HEK293T (cell line): ENCODE measurements at places on chromosomes 7 and 10.

DNA sequence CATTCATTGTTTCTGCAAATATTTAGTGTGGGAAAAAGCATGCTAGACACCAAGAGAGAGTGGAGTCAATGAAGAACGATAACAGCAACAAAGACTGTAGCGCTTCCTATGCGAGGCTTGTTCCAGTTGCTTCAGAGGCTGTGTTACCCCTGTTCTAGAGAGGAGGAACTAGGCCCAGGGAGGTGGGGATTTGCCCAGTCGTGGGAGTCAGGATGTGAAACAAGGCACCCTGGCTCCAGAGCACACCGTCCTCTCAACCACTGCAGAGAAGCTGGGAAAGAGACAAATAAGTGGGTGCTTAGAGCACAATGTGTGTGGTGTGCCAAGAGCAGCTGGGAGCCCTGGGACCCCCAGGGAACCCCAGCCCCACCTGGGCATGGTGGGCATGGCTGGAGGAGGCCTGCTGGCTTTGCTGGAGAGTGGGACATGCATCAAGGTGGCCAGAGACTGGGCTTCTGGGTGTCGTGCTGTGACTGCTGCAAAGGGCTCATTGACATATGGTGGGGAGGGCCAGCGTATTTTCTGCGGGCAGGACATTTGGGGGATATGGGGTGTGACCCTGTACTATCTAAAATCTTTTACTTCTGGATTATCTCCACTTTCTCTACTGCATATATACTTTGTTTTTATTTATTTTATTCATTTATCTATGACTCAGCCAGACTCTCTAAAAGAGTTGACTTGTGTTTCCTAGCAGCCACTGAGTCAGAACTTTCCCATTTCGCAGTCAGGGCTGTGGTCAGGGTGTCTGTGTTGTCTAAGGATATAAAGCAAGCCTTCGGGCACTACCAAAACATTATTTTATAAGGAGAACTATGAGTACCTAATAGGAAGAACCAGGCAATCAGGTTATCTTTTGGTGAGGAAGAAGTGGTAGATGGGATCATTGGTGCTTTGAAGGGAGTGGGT is 95.4 kb downstream of the TCF7L2 start:
- no peak for DNase-seq

DNA sequence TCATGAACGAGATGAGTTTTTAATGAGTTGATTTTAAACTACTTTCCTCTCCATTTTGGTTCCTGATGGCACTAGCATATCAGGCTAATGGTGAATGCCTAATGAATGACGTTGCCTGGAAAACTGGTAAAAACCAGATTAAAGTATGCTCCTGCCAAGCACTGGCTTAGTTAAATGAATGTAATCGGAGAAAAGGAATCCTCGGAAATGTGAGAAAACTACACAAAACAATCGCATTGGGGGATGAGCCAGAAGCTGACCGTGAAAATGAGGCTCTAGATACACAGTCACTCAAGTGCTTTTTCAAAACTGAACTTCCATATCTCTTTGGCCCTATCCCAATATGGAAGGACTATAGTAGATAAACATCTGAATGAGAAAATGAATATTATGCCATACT is 153.8 kb upstream of the COL1A2 start:
- no peak for DNase-seq

GRCh38 chr10:132705173-132705572 is 80.8 kb downstream of the NKX6-2 start:
- no peak for DNase-seq

DNA sequence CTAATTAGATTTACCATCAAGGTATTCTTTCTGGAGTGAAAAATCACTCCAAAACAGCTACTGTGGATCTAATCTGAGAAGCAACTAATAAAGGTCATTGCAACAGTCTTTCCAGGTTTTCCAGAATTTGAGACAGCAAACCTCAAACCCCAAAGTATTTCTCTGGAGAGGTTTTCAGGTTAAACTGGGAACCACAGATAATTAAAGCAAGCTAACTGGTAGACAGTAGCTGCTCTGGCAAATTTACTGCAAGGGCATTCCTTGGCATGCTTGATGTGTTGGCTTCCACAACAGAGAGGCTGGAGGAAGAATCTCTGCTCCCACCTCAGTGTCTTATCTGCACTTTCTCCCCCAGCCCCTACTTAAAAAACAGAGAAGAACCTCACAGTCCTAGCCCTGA is 140.0 kb upstream of the NRBF2 start:
- DNase-seq, result no peak

DNA sequence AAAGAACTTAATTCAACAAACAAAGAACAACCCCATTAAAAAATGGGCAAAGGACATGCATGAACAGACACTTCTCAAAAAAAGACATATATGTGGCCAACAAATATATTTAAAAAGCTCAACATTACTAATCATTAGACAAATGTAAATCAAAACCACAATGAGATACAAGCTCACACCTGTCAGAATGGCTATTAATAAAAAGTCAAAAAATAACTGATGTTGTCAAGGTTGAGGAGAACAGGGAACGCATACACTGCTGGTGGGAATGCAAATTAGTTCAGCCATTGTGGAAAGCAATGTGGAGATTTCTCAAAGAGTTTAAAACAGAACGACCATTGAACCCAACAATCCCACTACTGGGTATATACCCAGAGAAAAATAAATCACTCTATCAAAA is 19.1 kb downstream of the ZFAND4 start:
- DNase-seq, result no peak

- DNase-seq, result no peak
These were observed 11.9 kb downstream of the CHST3 start for GRCh38 chr10:71975871-71976725.

- no peak for DNase-seq
These were observed 106.6 kb downstream of the PLXNA4 start for GRCh38 chr7:132469681-132470080.

DNA sequence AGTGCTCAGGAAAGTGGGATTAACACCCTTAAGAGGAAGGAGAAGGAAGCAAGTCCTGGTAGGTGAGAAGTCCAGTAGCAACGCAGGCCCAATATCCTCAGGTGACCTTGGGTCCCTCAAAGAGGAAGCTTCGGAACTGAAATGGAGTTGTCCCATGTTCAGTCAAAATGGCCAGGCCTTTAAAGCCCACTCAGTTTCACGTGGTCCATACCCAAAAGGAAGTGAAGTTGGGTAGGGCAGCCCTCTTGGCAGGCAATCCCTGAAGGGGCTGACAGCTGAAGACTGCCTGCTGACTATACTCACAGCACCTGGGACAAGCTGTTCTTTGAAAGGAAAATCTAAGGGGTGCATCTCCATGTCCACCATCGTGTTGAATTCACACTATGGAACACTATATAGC is 3.0 kb downstream of the GSAP start:
- DNase-seq, result no peak

GRCh38 chr7:51253157-51253556 is 63.5 kb downstream of the COBL start:
- DNase-seq, result no peak

DNA sequence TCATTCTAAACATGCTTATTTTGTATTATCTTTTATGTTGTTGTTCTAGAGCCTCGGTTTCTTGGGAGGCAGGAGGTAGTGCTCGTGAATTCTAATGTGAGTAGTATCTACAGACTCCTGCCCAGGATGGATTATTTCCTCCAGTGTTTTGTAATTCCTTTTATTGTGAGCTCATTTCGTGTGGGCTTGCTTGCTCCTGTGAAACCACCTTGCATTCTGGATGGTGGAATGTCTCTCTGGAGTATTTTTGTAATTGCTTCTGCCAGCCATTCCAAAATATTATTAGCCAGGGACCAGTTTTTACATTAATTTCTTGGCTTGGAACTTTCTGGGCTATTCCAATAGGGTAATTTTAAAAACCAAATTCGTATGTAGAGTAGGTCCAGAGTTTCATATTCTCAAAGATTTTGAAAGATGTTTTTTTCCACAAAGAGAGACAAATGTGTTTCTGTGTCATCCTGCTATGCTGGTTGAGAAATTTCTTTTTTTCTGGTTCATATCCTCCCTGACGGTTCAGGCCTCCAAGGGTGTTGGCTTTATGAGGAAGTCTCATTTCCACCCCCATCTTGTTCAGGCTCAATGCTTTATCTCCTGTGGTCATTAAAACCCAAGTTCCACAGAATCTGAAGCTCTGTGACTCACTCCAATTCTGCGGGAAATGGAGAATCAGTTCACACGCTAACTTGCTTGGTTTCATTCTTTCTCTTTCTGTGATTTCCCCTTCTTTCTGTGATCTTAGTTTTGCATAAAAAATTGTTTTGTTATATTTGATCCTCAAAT is 41.7 kb upstream of the CALD1 start:
- DNase-seq, result no peak

DNA sequence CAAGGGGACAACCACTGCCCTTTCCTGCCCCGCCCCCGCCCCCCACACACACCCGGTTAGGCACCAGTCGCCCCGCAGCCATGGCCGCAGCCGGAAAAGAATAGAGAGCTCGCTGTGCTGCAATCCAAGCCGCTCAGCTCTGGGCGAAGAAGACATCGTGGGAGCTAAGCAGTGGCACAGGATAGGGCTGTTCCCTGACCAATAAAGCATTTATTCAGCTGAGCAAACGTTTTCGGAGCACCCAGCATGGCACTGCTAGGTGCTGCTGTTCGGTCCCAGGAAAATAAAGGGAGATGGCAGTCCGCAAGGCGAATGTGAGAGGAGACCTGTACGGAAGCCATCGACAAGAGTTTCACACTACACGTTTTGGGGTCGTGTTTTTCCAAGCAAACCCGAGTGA is 18.3 kb downstream of the SKIDA1 start:
- no peak for DNase-seq

GRCh38 chr7:120806669-120807068 is 51.3 kb downstream of the TSPAN12 start:
- DNase-seq, result peak; percentile 12

GRCh38 chr7:101597941-101598340 is 31.2 kb downstream of the MYL10 start:
- no peak for DNase-seq

- DNase-seq, result no peak
These were observed 32.9 kb upstream of the BHLHA15 start for GRCh38 chr7:98178321-98178720.

DNA sequence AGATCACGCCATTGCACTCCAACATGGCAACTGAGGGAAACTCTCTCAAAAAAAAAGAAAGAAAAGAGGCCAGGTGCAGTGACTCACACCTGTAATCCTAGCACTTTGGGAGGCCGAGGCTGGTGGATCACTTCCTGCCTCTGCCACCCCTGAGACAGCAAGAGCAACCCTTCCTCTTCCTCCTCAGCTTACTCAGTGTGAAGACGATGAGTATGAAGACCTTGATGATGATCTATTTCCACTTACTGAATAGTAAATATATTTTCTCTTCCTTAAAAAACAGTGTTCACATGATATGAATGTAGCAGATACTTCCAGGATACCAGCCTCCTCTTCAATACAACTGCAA is 2.1 kb upstream of the ZKSCAN1 start:
- no peak for DNase-seq

- DNase-seq, result no peak
These were observed 24.3 kb downstream of the PLA2G12B start for GRCh38 chr10:72930276-72930675.

DNA sequence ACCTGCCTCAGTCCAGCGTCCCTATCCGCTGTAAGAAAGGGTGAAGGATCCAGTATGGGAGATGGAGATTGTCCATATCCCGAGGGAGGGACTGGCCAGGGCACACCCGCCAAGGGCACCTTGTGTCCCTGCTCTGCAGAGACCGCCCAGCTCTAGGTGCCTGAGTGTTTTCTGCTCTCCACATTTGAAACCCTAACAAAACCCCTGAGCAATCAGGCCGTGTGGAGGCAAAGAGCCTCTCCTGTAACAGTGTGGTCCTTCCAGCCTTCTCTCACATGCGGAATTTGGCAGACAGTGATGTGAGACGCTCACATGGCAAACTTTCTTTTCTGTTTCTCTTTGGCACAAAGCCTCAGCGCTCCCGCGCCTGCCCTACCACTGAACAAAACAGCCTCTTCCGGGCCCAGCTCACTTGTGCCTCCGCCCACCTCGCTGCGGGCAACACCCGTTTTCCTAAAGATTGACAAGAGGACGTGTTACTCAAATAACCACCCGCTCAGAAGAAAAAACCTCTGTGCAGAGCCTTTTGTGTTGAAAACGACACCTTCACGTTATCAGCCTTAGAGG is 514.8 kb downstream of the DNAJB6 start:
- DNase-seq, result peak; percentile 25

DNA sequence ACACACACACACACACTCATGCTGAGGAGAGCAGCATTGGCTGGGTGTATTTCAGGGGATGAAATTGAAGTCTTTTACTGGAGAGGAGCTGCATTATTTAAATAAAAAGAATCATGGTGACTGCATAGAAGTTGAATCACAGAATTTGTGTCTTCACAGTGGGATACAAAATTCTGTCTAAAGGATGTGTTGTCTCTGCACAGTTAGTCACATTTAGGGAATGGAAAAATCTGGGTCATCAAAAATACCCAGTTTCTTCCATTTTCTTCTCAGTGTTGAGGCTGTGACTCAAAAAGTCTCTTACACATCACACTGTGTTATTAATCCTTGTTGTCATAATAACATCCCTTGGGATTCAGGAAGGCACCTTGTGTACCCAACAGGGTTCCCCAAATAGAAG is 10.9 kb downstream of the PAPSS2 start:
- no peak for DNase-seq

- DNase-seq, result no peak
These were observed 3.3 kb upstream of the PWWP2B start for GRCh38 chr10:132393695-132394181.

DNA sequence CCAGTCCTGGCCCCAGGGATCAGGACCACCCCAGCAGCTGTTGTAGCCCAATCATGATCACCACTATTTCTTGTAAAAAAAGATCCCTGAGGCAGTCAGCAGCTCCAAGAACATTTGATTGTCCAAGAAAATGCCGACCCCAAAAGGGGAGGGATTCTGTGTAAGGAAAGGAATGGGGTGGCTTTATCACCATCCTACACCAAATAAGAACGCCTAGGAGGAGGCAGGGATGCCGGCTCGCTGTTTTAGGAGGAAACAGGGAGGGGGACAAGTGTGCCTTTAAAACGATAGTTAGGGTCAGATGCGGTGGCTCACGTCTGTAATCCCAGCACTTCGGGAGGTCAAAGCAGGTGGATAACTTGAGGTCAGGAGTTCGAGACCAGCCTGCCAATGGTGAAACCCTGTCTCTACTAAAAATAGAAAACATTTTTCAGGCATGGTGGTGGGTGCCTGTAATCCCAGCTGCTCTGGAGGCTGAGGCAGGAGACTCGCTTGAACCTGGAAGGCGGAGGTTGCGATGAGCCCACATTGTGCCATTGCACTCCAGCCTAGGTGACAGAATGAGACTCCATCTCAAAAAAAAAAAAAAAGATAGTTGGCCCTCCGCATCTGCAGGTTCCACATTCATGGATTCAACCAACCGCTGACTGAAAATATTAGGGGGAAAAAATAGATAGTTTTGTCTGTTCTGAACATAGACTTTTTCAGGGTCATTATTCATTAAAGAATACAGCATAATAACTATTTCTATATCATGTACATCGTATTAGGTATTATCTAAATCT is 63.6 kb downstream of the PDIA4 start:
- no peak for DNase-seq

- DNase-seq, result no peak
These were observed 1210.5 kb upstream of the SORCS1 start for GRCh38 chr10:108374991-108375390.

- DNase-seq, result no peak
These were observed 97.9 kb upstream of the FZD8 start for GRCh38 chr10:35739998-35740397.

GRCh38 chr7:30896783-30897637 is 14.6 kb upstream of the AQP1 start:
- no peak for DNase-seq
